Bone marrow (tissue), 2 donors: ENCODE measurements at places on chromosomes 5 and 9.

DNA sequence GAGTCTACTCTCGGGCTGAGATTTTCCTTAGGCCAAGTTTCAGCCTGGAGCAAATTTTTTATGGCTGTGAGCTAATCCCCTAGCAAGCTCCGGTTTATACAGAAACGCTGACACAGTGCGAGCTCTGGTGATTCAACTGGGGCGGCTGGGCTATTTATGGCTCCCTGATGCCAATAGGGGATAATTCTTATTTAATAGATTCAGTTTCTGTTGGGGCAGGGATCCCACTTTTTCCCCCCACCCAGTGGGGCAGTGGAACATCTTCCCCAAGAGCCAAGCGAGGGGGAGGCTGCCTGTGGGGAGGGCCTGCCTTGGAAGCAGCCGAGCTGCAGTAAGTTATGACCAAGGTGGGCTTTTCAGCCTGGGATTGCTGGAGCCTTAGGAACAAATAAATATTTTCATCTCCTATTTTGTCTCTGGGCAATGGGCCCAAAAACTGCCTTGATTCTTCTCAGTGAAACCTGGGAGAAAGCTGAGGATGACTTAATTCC lies 129.1 kb downstream of the MACROH2A1 start:
- no peak for DNase-seq

- DNase-seq = no peak
These were observed 139.8 kb upstream of the SMARCA2 start for GRCh38 chr9:1875251-1875851.

- no peak for DNase-seq
These were observed 42.0 kb downstream of the PDCD1LG2 start for GRCh38 chr9:5552301-5552700.

- no peak for DNase-seq
These were observed 182.3 kb downstream of the ELAVL2 start for GRCh38 chr9:23643656-23644258.

DNA sequence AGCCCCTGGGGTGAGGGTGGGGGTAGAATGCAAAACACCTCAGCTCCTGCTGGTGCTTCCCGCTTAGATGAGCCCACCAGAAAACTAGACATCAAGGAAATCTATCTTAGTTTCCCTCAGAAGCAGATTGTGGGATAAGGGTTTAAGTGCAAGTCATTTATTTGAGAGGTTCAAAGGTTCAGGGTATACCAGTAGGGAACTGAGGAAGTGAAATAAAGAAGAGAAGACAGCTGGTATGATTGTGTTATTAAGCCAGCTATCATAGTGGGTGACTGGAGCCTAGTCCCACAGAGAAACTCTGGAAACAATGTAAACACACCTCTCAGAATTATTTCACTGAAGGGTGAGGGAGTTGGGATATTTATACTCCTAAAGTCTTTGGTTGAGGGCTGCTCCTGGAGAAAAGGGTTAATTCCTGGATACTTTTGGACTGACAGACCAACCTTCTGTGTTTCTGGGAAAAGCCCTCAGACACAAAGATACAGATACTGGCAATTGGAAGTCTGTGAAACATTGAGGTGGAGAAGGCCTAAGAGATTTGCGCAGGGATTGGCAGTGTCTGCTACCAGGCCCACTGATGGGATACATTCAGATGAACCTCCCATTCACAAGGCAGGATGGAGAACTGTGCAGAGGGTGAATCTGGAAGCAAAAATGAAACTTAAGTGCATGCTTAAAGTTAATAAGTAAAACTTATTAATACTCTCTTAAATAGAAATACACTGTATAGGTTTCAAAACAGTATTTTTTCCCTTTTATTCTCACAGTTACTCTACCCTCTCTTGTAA lies 6.4 kb upstream of the DCTN4 start:
- peak; percentile 64 for DNase-seq

GRCh38 chr9:124429530-124429867 lies 14.3 kb upstream of the PSMB7 start:
- no peak for DNase-seq

- DNase-seq = no peak
These were observed 125.5 kb downstream of the GABRB2 start for GRCh38 chr5:161421067-161421466.

GRCh38 chr5:79512049-79512448 lies 1.9 kb downstream of the HOMER1 start:
- DNase-seq = no peak

- DNase-seq = no peak
These were observed 46.1 kb downstream of the ASTN2 start for GRCh38 chr9:117368684-117369230.

- no peak for DNase-seq
These were observed 56.5 kb downstream of the SIL1 start for GRCh38 chr5:139141446-139142204.

DNA sequence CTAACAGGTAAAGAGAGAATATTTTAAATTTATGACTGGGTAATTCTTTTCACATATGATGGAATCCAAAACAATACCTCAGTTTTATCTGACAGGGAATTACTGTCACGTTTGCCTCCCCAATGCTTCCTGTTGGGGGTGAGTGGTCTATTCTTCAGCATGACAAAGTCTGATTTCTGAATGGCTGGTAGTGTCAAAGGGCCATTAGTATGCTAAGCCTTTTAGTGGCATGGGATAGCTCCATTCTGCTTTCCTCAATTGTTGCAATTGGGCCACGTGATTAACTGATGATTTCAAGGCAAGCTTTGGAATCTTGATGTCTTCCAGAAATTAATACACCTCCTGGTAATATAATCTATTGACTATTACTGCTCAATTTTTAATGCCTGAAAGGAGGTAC lies 14.7 kb upstream of the NDUFS4 start:
- DNase-seq = no peak

DNA sequence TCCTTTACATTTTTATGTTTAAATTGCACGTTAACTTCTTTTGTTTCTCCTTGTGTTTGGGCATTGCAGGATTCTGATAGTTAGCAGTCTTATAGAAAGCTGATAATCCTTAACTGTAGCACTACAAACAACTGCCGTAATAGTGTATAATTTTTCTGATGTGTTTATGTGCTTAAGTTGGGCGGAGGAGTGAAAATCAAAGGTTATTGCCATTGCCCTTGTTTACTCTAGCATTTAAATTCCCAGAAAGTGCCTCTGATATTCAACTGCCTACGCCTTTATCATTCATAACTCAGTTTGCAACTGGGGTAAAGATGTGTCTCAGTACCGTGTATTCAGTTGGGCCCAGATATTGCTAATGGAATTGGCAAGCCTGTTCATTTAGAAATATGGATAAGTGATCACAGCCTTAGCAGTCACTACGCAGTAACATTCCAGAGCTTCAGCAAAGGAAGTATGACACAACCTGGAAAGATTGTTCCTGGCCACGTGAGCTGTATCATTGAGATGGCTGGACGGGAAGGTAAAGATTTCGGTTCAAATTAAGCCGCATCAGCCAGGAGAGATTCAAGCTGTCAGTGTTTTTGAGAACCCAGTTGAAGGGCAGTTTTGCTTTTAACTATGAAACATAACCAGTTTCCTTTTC lies 28.1 kb upstream of the LRRTM2 start:
- DNase-seq = no peak

- DNase-seq = no peak
These were observed 12.9 kb downstream of the PLPP7 start for GRCh38 chr9:131302244-131303075.

DNA sequence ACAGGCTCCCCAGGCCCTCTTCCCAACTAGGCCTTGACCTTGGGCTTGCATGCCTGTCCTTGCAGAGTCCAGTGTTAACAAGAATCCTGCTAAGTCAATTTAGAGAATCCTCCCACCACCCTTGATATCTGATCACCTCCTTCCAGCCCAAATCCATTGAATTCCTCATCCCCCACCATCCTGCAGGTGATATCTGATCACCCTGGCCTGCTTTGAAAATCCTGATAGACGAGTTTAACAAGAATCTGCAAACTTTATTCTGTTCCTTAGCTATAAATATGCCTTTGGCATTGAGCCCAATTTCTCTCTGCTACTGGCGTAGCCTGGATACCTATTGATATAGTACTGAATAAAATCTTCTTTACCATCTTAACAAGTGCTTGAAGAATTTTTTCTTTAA lies 125.5 kb downstream of the DIRAS2 start:
- DNase-seq = no peak

DNA sequence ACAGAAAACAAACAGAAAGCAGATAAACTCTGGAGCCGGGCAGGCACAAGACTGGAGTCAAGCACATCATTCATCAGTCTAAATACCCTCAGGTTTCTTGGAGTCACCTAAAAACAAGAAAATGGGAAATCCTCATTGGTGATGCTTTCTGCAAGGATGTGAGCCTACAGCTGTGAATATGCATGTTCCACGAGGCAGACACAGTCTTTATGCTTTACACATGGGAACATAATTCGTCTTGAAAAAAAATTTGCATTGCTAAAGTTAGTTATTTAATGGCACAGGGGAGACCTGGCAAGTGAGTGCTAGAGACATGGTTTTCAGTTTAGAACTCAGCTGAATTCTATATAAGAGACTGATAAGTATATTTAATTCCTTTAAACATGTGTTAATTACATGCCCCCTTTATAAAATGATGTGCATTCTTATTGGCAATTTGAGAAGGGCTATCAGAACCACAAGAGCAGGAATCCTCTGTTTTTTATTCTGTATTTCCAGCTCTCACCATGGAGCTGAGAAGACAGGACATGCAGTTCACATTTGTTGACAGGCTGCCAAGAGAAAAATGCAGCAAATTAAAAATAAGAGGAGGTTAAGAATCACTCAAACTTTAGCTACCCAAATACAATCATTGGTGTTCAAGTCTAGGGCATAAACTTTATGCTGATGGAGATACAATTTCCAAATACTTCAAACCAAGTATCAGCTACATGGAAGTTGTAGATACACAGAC lies 438.0 kb upstream of the MPDZ start:
- no peak for DNase-seq

DNA sequence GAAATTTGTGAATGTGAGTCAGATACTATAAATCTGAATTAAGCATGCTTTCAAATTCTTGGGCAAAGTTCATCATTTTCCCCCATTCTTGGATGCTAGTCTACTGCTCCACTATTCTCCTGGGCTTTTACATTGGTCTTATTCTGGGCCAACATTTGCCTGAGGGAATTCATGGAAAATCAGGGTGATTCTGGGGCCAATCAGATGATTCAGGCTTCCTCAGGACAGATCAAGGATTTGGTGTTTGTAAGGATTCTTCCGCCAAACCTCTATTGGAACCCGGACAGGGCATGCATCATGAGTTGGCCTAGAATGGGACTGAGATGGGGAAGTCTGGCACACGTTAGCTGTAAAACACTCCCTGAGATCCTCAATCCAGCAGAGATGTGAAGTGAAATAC lies 113.8 kb downstream of the MEF2C start:
- no peak for DNase-seq

GRCh38 chr5:8079056-8079455 lies 210.1 kb downstream of the MTRR start:
- DNase-seq = no peak

DNA sequence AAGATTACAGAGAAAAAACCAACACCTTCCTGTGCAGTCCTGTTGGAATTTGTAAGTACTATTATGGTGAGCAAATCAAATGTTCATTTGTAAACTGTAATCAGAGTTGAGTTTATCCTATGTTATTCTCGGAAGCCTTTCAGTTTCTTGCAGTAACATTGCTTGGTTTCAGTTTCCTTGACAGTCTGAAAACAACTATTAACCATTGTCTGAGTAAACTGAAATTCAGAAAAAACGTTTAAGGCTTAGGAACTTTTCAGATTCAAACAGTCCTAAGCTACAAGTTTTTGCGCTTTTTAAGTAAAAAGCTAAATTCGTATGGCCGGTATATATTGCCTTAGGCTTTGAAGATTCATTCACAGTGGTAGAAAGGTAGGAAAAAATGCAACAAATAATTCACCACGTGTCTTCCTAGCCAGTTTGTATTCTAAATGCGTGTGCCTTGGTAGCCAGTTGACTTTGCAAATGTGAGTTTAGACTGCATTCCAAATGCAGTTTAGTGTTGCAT lies 2.5 kb downstream of the GPBP1 start:
- no peak for DNase-seq

GRCh38 chr5:43313854-43314457 lies 744 bp upstream of the HMGCS1 start:
- no peak for DNase-seq

DNA sequence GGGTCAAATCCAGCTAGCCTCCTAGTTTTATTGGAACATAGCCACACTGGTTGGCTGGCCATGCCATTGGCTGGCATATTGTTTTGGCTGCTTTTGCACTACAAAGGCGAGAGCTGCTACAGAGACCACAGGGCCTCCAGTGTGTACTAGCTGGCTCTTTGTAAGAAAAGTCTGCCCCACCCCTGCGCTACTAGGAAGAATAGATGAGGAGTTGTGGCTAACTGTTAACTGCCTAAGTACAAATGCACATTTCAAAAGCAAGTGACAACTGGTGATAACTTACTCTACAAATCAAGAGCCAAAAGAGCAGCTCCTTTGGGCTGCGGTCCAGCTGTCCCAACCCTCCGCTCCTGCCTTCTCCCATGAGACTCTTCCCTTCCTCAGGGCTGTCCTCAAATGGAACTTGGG lies 63.9 kb downstream of the SERINC5 start:
- no peak for DNase-seq

GRCh38 chr9:130431536-130432303 lies 13.0 kb upstream of the ASS1 start:
- DNase-seq = no peak

GRCh38 chr9:123684393-123685149 lies 245.4 kb downstream of the DENND1A start:
- DNase-seq = no peak

- DNase-seq = no peak
These were observed 90.0 kb downstream of the PDE8B start for GRCh38 chr5:77300451-77300850.

DNA sequence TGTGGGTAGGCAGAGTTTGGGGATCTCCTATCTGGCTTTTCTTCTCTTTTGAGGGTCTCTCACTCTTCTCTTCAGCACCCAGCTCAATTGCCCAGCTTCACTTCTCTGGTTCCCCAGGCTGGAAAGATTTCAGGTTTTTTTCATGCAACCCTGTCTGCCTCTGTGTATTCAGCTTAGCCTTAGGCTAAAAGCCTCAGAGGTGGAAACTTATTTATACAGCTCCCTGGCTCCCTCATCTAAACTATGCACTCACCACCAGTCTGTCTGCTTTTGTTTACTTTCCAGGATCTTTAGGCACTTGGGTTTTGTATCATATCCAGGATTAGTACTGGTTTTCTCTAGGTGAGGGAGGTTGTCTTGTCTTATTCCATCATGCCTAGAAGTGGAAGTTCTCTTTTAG lies 540.2 kb upstream of the TRPC7 start:
- DNase-seq = no peak

GRCh38 chr5:1782385-1783215 lies 17.0 kb downstream of the MRPL36 start:
- DNase-seq = no peak

GRCh38 chr9:15909297-15909696 lies 356.5 kb downstream of the CCDC171 start:
- DNase-seq = no peak

- DNase-seq = no peak
These were observed 18.0 kb downstream of the SH3PXD2B start for GRCh38 chr5:172436078-172436878.

DNA sequence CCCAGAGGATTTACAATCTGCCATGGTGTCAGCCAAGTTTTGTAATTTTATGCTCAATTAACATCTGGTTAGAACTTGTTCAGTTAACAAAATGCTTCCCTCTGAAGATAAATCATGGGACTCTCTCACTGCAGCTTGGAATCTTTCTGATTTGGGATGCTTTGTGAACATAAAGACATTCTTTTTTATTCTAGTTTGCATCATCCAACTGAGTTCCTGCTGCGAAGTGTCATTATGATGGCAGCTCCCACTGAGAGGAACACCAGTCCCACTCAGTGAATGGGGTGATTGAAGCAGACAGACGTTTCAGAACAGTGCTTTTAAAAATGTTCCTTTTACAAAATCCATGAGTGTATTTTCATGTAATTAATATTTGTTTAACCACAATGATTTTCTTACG lies 863.8 kb downstream of the TLE4 start:
- DNase-seq = no peak
